ENCODE measurements at places on chromosomes 6 and 20. TPM values are rescaled to one million over a fixed set of nuclear protein-coding genes. Genes with fewer than 3 reads are reported as not detected.

The CRIP3 gene
- total RNA-seq, result not detected

The ZNF391 gene
- total RNA-seq, result 3.2 TPM

The GPX5 gene
- not detected for total RNA-seq

The OR2W1 gene
- not detected for total RNA-seq

DNA sequence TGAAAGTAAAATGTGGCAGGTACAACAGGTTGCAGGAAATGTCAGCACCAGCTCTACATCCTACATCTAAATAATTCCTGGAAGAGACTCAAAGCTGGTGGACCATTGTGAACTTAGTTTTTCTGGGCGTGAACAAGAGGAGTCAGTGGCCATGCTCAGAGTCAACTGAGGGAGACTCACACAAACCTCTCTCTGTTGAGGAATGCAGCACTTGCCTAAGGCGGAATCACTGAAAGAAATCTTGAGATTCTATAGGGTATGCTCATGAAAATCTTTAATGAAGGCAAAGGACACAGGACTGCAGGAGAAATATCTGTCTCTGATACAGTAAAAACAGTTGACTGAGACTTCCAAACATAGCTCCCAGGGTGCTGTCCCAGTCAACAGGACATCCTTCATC, 22.5 kb downstream of the SLC17A4 start:
- H3K36me3 ChIP-seq, result no peaks in the 10 kb centered on the region
- DNase-seq, result no peak
- H3K27ac ChIP-seq, result no peak overlapping the region
- H3K4me3 ChIP-seq, result no peak overlapping the region
- no peaks in the 10 kb centered on the region for H3K27me3 ChIP-seq

GRCh38 chr6:108484016-108484415, 76.7 kb upstream of the FOXO3 start:
- H3K4me1 ChIP-seq, result no peaks in the 10 kb centered on the region
- peaks cover 3% of the 10 kb centered on the region for H3K36me3 ChIP-seq
- no peaks in the 10 kb centered on the region for H3K27me3 ChIP-seq
- DNase-seq, result no peak
- H3K27ac ChIP-seq, result no peak overlapping the region

GRCh38 chr6:146650799-146651481, 52.2 kb downstream of the ADGB start:
- no peaks in the 10 kb centered on the region for H3K36me3 ChIP-seq
- no peaks in the 10 kb centered on the region for H3K4me1 ChIP-seq
- DNase-seq, result no peak

DNA sequence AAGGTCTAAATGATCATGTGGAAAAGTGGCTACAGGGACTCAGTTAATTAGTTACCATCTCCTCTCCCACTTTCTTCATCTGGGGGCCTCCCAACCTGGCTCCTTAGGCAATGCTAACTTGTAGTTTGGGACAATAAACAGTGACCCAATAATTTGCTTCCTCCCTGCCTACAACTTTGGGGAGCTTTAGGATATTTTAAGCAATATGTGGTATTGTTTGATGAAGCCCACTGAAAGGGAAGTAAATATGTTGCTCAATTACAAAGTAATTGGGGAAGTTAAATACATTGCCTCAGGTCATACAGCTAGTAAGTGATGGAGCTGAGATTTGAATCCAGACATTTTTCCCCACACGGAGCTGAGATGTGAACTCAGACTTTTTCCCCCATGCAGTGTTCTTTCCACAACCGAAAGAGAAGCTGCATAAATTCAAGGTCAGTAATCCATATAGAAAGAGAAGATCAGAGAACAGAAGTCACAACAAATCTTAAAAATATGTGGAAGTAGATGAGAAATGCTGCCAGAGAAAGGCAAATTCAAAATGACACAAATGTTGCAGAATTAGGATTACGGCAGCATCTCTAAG, 26.6 kb downstream of the ZHX3 start:
- no peaks in the 10 kb centered on the region for H3K4me1 ChIP-seq
- peaks cover 5% of the 10 kb centered on the region for H3K36me3 ChIP-seq
- DNase-seq, result no peak
- no peak overlapping the region for H3K27ac ChIP-seq
- no peaks in the 10 kb centered on the region for H3K27me3 ChIP-seq

GRCh38 chr20:56676001-56676400, 46.9 kb downstream of the TFAP2C start:
- no peak overlapping the region for H3K4me3 ChIP-seq
- peaks cover 1% of the 10 kb centered on the region for H3K27me3 ChIP-seq
- DNase-seq, result no peak
- no peaks in the 10 kb centered on the region for H3K36me3 ChIP-seq
- H3K4me1 ChIP-seq, result no peaks in the 10 kb centered on the region
- H3K27ac ChIP-seq, result no peak overlapping the region

DNA sequence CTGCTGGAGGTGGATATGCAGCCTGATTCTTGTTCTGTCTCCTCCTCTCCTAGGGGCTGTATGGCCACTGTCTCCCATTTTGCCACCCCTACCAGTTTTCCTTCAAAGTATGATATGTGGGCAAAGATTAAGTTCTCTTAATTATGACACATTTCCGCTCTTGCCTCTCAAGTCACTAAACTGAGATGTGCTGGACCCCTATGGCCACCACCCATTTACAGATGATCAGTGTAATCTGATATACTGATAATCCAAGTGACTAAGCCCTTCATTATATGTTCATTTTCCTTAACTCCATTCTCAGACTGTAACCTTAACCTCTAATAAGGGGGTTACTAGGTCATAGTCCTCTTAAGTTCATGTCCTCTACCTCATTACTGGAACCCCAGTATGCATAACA, 711 bp upstream of the C20orf141 start:
- peaks cover 2% of the 10 kb centered on the region for H3K36me3 ChIP-seq
- DNase-seq, result no peak
- H3K27me3 ChIP-seq, result peaks cover 46% of the 10 kb centered on the region
- no peak overlapping the region for H3K4me3 ChIP-seq

- H3K36me3 ChIP-seq, result no peaks in the 10 kb centered on the region
- DNase-seq, result no peak
- H3K27ac ChIP-seq, result no peak overlapping the region
- H3K4me1 ChIP-seq, result no peaks in the 10 kb centered on the region
These were observed 48.0 kb upstream of the STXBP5 start for GRCh38 chr6:147156218-147156617.

DNA sequence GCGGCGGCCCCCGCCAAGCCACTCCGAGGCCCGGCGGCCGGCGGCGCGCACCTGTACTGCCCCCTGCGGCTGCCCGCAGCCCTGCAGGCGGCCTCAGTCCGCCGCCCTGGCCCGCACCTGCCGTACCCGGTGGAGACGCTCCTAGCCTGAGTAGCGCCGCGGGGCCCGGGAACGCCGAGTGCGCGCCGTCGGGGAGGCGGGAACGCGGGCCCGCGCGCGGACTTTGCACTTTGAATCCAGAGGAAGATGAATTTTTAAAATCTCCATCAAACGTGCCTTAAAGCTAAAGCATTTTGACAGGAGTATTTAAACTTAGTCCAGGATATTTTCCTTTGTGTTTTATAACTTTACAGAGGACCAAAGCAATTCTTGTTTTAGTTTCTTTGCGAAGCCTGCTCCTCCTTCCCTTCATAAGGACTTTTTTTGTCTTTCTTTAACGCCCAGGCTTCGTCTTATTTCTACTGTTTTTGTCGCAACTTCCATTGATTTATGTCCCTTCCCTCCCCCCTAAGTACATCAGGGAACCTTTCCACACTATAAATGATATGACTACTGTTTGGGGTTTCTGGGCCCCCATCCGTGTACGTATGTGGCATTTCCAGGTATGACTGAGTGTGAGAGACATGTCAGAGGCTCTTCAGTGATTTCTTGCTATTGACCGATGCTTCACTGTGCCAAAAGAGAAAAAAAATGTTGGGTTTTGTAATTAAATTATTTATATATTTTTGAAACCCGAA, 2.0 kb downstream of the FOXQ1 start:
- H3K4me1 ChIP-seq, result peaks cover 24% of the 10 kb centered on the region
- H3K27ac ChIP-seq, result peak overlapping the region; percentile 26
- peaks cover 58% of the 10 kb centered on the region for H3K27me3 ChIP-seq
- H3K4me3 ChIP-seq, result peak overlapping the region; percentile 42
- H3K36me3 ChIP-seq, result peaks cover 9% of the 10 kb centered on the region
- no peak for DNase-seq

DNA sequence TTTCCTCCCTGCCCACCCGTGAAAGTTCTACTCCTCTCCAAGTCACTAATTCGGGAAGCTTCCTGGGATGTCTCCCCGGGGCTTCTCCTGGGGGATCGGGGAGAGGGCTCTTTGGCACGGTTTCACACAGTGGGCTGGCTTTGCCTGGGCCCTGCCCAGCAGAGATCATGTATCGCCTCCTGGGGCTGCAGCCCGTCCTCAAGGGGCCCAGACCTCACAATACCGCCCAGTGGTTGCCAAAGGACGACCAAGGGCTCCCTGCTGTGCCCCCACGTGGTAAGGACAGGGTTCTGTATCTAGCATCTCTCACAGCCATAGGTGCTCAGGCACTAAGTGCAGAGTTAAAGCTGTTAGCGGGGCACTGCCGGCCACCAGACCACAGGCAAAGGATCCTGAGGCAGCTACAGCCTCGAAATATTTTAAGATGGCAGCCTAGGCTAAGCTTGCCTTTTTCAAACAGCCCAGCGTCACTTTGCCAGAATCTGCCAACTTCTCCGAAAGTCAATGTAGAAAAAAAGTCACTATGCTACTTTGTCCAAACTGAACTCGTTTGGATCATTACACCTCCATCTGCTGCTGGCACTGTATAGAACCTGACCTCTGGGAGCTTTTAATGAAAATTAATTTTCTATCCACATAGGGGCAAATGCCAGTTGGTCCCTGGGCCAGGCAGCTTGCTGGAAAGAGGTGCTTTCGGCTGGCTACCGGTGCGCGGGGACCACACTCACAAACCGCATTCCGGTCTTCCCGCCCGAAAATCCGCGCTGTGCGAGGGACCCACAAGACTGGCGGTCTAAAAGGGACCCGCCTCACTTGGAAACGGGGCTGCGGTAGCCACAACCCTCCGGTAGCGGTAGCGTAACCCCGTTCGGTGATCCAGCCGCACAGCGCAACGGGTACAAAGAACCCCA, 1.3 kb upstream of the NNAT start:
- H3K36me3 ChIP-seq, result peaks cover 13% of the 10 kb centered on the region
- peaks cover 5% of the 10 kb centered on the region for H3K27me3 ChIP-seq
- no peak overlapping the region for H3K27ac ChIP-seq
- H3K4me1 ChIP-seq, result peaks cover 25% of the 10 kb centered on the region

DNA sequence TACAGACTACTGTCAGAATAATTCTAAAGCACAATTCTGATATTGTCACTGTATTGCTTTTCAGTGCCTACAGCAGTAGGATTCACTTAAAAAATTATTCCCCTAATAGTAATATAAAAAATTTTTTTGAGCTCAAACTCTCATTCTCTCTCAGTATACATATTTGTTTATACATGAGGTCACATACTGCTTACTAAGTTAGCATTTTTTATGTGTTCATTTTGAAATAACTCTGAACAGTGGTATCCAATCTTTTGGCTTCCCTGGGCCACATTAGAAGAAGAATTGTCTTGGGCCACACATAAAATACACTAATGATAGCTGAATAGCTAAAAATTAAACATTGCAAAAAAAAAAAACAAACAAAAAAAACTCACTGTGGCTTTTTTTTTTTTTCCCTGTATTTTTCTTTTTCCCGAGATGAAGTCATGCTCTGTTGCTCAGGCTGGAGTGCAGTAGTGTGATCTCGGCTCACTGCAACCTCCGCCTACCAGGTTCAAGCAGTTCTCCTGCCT, 38.6 kb downstream of the ASXL1 start:
- H3K4me3 ChIP-seq, result no peak overlapping the region
- DNase-seq, result no peak
- H3K4me1 ChIP-seq, result peaks cover 37% of the 10 kb centered on the region

DNA sequence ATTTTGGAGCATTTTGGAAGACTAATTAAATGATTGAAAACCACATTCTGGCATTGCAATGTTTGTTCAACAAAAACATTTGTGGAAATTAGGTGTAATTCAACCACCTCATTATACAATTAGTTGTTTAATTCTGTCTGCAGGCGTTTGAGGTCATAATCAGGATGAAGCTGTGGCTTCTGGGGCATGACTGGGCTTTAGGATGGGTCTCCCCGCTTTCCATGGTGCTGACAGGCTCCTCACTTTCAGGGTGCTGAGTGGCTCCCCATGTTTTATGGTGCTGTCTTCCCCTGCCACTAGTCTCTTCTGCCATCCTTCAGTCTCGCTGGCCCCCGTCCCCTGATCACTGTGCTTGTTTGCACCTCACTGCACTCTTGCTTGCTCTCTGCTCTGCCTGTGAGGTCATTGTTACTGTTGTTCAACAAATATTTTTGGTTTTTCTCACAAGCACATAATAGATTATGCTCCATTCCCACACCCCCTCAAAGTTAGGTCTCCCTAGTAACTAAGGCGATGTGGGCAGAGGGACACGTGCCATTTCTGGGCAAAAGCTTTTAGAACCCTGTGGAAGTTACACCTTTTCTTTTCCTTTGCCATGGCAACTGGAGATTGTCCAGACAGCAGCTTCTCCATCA, 25.4 kb upstream of the ZNF831 start:
- H3K4me1 ChIP-seq, result no peaks in the 10 kb centered on the region
- DNase-seq, result no peak
- H3K4me3 ChIP-seq, result no peak overlapping the region
- peaks cover 6% of the 10 kb centered on the region for H3K27me3 ChIP-seq
- H3K27ac ChIP-seq, result no peak overlapping the region

DNA sequence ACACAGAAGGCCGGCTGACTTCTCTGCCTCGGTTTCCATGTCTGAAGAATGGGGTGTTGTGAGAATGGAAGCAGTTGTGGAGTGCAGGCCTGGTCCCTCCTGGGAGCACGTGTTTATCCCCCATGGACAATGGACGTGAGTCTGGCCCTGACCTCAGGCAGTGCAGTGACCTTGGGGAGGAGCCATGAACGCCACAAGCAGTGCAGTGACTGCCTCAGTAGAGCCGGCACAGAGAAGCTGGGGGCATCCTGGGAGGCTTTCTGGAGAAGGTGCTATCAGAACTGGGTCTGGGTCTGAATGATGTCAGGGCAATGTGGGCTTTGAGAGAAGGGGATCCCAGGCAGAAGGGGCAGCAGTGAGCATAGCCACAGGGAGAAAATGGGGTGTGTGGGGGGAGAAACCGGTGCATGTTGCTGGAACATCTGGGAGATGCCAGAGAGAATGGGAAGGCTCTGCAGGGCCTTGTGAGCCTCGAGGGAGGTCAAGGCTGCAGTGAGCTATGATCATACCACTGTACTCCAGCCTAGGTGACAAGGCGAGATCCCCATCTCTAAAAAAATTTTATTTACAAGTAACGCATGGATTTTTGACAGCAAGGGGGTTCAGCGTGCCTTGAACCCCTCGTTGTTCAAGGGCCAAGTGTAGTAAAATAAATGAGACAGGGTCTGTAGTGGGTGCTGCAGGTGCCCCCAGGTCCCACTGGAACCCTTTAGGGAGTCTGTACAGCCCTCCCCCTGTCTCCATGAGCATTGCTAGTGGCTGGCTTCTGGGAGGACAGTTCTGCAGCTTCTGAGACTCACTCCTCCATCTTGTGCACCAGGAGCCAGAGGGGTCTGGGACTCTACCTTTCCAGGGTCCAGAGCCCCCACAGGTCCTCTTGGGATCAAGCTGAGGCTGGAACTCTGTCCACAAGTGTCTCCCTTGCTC, 27.0 kb upstream of the ZBP1 start:
- no peaks in the 10 kb centered on the region for H3K36me3 ChIP-seq
- DNase-seq, result no peak
- H3K27ac ChIP-seq, result no peak overlapping the region
- no peak overlapping the region for H3K4me3 ChIP-seq
- peaks cover 27% of the 10 kb centered on the region for H3K27me3 ChIP-seq
